Hepatocyte (in vitro differentiated cells): ENCODE measurements at places on chromosomes 3 and 15. TPM values are rescaled to one million over a fixed set of nuclear protein-coding genes. Genes with fewer than 3 reads are reported as not detected.

Gene CPN2
- 2.2 and 4.6 TPM in 2 replicates for polyA plus RNA-seq

Gene AADAC
- polyA plus RNA-seq: 30.5 and 47.8 TPM in 2 replicates

Gene TMEM207
- 1.3 and 1.5 TPM in 2 replicates for polyA plus RNA-seq

Gene SOX2
- 2.0 and 2.2 TPM in 2 replicates for polyA plus RNA-seq

Gene KCNMB3
- polyA plus RNA-seq: 3.2 and 3.5 TPM in 2 replicates

Gene GREM1
- 1.5 and 3.1 TPM in 2 replicates for polyA plus RNA-seq

Gene CD200R1
- polyA plus RNA-seq: 0.45 TPM in 1 of 2 replicates, not detected in the other

DNA sequence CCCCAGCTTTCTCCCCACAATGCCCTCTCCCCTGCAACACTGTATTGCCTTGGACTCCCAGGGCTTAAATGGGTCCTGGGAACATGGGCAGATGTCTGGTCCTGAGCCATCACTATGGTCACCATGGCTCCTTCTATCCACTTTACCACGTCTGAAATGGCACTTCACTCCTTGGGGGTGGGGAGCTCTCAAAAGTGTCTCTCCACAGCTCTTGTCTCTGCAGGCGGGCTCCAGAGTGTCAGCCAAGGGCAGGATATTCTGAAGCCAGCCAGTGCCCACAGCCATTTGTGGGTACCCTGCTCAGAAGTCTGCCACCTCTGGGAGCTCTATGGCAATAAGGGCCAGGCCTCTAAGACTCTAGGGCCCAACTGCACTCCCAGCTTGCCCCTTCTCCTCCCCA is 163.9 kb downstream of the PPM1L start:
- no peak for DNase-seq

DNA sequence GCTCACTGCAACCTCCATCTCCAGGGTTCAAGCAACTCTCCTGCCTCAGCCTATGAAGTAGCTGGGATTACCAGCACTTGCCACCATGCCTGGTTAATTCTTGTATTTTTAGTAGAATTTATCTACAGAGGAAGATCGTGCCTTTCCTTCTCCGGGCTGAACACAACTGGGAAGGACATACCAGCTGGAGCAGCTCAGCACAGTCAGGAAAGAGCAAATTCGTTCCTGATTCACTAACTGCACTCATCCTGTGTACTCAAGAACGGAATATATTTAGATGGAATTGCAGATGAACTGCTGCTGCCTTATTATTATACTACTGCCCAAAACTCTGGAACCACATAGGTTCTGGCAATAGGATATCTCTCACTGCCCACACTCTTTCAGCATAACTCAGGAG is 27.1 kb upstream of the P4HTM start:
- no peak for DNase-seq

- no peak for DNase-seq
Measured at GRCh38 chr15:78420220-78420619, 17.8 kb upstream of the IREB2 start.

DNA sequence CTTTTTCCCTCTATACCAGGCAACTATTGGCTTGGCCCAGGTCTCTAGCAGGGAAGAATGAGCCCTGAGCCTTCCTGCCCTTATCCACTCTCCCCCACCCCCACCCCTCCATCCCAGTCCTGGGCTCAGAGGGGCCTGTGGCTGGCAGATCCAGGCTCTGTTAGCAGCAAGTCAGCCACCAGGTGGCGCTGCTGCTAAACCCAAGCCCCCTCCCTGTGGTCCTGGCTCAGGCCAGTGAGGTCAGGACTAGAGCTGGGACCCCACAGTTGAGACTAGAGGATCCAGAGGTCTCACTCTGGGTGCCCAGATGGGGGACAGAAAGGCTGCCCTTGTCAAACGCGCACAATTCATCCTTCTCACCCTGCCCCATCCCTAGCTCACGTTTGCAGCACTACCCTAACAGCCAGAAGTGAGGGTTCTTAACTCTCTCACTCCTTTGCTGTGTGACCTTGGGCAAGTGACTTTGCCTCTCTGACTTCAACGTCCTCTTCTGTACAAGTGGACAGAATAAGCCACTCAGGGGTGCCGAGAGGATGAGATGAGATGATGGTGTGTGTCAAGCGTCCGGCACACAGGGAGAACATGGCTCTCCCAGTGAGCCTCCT is 46.8 kb upstream of the SLC6A1 start:
- DNase-seq: peak; percentile 82

GRCh38 chr3:163384383-163384782 is 1693.9 kb downstream of the SI start:
- DNase-seq: no peak

GRCh38 chr3:102727340-102727739 is 292.5 kb downstream of the ZPLD1 start:
- DNase-seq: no peak

GRCh38 chr3:193051314-193051713 is 133.7 kb upstream of the MB21D2 start:
- DNase-seq: no peak

GRCh38 chr3:158093526-158093925 is 12.7 kb downstream of the SHOX2 start:
- no peak for DNase-seq

DNA sequence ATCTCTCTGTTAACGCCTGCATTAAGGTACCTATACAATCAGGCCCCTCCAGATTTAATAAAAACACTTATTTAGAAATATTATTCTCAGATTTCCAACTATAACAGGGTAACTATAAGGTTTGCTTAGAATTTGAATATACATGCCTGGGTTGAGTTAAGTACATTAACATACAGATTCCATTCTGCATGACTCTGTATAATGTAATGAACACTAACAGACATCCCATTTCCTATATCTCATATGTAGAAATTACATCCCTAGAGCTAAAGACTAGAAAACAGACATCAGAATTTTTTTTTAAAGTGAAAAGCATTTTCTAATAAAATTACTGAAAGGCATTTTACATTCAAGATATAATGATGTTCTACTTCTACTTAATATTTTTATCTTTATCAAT is 162.5 kb downstream of the MECOM start:
- DNase-seq: no peak

DNA sequence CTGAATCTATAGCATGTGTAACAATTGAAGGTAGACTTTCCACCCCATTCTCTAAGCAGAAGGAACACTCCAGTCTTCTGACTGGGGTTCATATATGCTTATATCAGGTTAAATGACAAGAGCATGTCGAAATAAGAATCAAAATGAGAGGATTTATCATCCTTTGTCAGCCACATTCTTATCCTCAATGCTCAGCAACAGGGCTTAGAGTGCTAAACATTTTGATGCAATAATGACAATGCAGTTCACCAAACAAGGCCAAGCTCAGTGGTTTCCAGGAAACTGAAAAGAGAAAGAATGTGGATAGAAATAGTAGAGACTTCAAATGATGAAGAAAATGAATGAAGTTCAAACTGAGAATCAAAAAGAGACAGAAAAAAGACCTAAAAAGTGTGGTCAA is 78.0 kb downstream of the FSIP1 start:
- no peak for DNase-seq

DNA sequence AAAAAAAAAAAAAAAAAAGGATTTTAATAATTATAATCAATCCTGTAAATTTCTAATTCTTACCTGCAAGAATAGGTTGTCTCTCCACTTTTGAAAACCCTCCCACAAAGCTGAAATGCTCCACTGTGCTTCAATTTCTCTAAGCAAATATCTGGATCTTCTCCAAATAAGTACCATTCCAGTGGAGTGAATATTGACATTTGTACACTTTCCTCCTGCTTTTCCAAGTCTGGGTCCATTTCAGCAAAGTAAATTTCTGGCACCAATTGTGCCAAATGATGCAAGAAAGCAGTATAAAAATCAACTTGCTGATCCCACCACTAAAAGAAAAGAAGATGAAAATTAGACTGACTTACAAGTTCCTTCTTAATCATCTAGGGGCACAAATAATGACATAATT is 19.9 kb downstream of the UBR1 start:
- DNase-seq: no peak

DNA sequence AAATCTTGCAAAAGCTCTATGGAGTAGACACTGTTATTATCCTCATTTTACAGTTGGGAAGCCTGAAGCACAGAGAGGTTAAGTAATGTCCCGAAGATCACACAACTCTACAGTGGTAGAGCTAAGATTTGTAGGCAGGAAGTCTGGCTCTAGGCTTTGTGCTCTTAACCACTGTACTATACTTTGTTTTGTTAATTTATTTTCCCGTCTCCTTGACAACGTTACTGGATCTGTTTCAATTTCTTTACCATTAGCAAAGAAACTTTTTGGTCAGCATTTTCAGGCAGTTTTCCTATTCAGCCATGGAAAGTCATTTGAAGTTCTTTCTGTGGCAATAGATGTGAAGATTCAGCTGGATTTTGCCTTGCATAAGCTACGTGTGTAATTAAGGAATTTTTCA is 51.7 kb downstream of the OTOL1 start:
- DNase-seq: no peak

DNA sequence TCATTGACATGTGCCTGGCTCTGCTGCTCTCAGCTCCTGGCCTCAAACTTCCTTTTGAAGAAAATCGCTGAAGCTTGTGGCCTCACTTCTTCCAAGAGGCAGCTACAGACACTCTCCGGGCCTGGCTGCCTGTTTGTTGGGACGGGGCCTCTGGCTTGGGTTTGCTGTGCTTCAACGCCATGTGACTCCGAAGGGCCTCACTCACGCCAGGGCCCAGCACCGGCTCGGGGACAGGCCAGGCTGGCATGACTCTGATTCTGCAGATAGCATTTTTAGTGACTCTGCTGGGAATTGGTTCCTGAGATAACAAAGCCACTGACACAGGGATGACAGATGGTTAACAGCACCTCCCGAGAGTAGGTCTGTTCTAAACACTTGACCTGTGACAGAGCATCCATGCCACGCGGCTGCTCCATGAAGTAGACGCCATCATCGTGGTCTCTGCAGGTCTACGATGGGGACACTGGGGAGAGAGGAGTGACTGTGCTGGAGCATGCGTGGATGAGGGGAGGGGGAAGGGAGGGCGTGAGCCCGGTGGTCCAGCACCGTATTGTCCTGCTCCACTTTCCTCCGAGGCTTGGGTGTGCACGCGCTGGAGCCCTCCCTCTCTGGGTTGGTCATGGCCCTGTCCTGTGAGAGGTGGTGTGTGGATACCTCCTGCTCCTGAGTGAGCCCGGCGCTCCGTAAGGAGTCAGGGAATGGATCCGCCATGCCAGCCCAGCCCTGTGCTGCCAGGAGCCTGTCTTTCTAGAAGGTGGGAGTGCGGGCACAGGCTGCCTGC is 133.6 kb downstream of the TJP1 start:
- no peak for DNase-seq
